ENCODE measurements at places on chromosomes 13 and 19.

GRCh38 chr13:45339867-45340266, 1.1 kb downstream of the TPT1 start:
- no peak for DNase-seq

- DNase-seq = no peak
Observed at GRCh38 chr13:40026741-40027140, 371.3 kb downstream of the COG6 start.

DNA sequence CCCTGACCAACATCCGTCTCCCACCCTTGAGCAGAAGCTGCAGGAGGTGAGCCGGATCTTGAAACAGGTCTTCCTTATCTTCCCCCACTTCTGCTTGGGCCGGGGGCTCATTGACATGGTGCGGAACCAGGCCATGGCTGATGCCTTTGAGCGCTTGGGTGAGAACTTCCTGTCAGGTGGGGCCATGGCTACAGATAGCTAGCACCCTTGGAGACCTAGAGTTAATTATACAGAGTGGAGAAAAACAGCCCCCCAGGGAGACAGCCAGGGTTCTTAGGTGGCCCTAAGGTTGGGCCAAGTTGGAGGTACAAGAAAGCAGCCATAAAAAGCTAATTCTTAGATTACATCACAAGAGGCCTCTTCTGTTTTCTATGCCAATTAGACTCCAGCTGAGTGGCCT, 8.9 kb upstream of the ARHGAP45 start:
- DNase-seq = no peak

- DNase-seq = no peak
Observed at GRCh38 chr19:40366697-40367561, 18.4 kb downstream of the PLD3 start.
